Motor neuron (in vitro differentiated cells): ENCODE measurements at places on chromosomes 6 and 20. TPM values are rescaled to one million over a fixed set of nuclear protein-coding genes. Genes with fewer than 3 reads are reported as not detected.

- no peak for ATAC-seq
These were observed 99.3 kb downstream of the UTRN start for GRCh38 chr6:144384427-144384826.

Gene SLC22A2
- 0.44 TPM in 1 of 2 replicates, not detected in the other for total RNA-seq

GRCh38 chr6:6837541-6838080, 249.1 kb downstream of the LY86 start:
- ATAC-seq = no peak

DNA sequence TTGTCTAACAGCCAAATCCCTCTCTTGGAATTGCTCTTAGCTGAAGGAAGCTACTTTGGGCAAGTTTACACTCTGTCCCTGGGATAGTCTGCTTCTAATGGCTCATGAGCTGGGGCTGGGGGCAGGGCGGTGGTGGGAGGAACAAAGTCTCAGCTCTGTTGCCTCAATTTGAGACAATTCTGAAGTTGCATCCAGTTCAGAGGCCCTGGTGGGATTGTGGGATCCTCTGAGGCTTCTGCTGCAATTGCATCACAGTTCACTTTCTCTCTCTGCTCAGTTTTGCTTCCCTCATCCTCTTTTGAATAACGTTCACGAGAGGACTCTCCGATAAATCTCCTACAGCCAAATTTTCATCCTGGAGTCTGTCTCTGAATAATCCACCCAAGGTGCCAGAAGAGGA, 440.6 kb upstream of the SLC35B3 start:
- no peak for ATAC-seq

- peak; percentile 58 for ATAC-seq
These were observed 116.5 kb upstream of the COL21A1 start for GRCh38 chr6:56363796-56364430.

Gene CNR1
- 76.2 and 88.5 TPM in 2 replicates for total RNA-seq
